ENCODE measurements at places on chromosomes 13 and 19. TPM values are rescaled to one million over a fixed set of nuclear protein-coding genes. Genes with fewer than 3 reads are reported as not detected.
A peak's percentile ranks its signal among the peaks of the same experiment; 100 is the strongest.

DNA sequence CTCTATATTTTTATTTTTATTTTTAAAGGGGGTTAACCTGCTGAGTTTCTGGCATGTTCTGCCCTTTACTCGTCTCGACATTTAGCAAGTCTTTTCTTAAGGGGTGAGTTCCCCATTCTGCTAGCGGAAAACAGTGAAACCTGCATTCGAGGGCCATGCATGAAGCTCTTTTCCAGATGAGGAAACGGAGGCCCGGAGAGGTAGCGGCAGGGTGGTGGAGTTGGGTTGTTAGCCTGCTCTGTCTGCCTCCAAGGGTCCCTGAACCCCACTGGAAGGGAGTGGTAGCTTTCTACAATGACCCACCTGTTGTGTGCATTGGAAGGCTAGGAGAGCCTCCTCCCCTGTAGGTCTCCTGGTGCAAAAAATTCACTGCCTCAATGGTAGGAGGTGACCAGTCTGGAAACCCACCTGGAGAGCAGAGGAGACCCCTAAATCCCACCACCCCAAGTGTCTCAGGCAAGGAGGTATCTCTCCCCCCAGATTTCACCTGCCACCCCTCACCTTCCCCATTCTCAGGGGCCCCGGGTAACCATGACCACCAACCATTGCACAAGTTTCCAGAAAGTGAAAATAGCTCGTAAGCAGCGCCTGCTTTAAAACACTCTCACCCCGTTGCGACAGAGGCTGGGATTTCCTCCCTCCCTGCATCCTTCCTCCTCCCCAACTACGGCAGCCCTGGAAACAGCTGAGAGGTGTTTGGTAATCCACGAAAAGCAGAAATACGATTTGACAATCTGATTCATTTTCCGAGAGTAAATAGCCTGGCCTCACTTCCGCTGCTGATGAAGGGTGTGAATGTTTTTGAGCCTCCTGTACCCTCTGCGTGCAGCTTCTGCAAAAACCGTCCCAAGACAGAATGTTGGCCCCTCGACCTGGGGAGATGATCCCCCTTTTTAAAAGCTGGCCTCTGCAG lies 3.5 kb downstream of the KLF2 start:
- DNase-seq, result peak; percentile 82

C19orf53 gene
- polyA plus RNA-seq, result 99.2 TPM

- DNase-seq, result no peak
These were observed 825 bp upstream of the CARM1 start for GRCh38 chr19:10870501-10870954.

DNA sequence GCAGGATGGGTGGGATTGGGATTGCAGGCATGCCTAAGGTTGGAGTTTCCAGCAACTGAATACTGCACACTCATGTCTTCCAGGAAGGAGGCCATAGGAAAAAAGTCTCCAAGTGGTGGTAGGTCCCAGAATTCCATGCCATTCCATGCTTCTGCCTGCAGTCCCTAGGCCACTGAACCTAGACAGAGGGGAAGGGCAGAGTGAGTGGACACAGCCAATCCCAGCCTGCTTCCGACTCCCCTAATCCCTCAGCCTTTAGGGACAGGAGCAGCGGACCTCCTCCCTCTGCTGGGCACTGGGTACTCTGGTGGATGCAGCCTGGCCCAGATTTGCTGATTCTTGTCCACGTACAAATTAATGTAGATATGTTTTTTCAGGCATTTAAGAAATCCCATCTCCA lies 17.0 kb downstream of the VSTM2B start:
- DNase-seq, result no peak

DNA sequence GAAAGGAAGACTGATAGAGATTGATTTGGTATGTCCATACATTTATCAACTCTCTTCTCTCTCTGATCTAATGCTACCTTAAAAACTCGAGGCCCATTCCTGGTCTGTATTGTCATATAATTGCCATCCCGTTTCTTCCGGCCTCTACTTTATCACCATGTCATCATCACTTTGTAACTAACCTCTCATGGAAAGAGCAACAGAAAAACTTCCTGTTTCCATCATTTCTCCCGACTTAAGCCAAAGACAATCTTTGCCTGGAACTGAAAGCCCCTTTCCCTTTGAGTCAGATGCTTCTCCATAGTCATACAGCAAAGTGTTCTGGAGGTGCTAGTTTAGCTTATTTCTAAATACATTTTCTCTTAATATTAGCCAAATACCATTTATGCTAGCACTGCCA lies 2.8 kb upstream of the STOML3 start:
- no peak for DNase-seq

METTL21C gene
- polyA plus RNA-seq, result not detected

DNA sequence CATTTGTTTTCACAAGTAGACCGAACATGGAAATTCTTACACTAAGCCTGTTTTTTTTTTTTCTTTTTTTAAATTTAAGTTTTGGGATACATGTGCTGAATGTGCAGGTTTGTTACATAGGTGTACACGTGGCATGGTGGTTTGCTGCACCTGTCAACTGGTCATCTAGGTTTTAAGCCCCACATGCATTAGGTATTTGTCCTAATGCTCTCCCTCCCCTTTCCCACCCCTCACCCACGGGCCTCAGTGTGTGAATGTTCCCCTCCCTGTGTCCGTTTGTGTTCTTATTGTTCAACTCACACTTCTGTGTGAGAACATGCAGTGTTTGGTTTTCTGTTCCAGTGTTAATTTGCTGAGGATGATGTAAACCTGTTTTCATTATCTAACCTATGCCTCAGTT lies 2.6 kb downstream of the NLRP4 start:
- DNase-seq, result no peak

GRCh38 chr19:50290775-50291174 lies 38.4 kb downstream of the KCNC3 start:
- no peak for DNase-seq

DNA sequence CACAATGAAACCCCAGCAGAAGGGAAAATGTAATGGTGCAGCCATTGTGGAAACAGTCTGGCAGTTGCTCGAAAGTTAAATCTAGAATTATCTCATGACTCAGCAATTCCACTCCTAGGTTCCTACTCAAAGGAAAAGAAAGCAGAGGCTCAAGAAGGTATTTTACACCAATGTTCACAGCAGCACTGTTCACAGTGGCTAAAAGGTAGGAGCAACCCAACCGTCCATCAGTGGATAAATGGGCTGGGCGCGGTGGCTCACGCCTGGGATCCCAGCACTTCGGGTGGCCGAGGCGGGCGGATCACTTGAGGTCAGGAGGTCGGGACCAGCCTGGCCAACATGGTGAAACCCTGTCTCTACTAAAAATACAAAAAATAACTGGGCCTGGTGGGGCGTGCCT lies 25.9 kb downstream of the ZFR2 start:
- DNase-seq, result no peak

DNA sequence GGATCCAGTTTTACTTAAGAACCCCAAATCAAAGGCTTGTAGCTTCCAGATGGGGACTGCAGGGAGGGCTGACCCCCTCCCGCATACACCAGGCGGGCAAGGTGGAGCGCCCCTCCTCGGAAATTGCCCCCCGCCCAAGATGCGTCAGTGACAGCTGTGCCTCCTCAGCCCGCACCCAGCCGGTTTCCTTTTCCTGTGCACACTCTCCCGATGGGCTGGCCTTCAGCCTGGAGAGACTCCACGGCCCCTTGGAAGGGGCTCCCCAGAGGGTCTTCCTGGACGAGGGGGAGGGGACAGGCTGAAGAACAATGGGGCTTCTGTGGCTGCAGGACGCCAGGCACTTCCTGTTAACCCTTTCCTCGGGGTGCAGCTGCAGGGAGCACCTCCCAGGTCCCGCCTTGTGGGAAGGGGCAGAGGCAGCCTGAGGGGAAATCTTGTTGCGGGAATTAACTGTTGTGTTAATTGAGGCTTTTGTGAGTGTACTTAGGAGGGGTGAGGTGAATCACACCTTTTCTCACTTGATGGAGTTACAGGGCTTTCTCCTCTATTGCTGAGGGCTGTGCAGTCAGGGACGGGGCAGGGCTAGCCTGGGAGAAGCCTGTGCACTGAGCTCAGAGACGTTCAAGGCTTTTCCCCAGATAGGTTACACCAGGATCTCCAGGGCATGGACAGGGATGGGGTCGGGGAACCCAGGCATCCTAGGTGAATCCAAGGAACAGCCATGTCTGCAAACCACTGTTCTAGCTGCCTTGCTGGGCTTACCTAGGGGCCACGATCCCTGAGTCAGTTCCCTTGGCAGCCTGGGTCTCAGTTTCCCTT lies 14.3 kb downstream of the IER2 start:
- peak; percentile 97 for DNase-seq

Data from right lung (tissue), 10 donors.